ENCODE measurements at places on chromosomes 2 and 18.

DNA sequence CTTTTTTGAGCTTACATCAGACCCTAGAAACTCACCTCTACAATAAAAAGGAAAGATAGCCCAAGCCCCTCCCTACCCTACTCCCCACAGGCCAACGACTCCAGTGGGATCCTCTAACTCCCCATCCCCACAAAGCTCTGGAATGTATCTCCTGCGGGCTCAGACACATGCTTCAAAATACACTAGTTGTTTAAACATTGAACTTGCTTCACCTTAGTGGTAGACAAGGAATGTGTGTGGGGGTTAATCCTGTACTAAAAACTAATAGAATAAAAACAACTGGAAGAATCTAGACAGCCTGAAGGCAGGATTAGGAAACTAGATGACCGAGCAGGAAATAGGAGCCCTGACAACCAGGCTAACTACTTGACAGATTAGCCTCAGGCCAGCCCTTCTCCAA lies 211.5 kb downstream of the SUCLG1 start:
- no peak for DNase-seq

GRCh38 chr18:79604205-79604912 lies 75.2 kb upstream of the CTDP1 start:
- no peak for DNase-seq

GRCh38 chr2:144067506-144067905 lies 452.4 kb downstream of the ZEB2 start:
- no peak for DNase-seq

DNA sequence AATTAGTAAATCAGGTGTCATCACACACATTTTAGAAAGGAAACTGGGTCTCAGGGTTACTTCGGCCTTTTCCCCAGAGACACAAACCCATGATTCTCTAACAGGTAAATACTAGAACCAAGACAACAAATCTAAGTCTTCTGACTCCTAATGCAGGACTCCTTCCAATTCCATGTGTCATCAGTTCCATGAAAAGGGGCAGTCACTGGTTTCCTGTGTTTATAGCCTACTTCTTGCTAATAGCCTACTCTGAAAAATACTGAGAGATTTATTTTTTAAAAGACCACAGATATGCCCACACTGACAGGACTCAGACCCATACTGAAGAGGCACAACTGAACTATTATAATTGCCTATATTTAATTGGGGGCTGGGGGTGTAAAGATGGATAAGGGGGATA lies 33.0 kb downstream of the RAB1A start:
- no peak for DNase-seq

- peak; percentile 95 for DNase-seq
Observed at GRCh38 chr2:201116959-201117734, 1.2 kb downstream of the CFLAR start.
